ENCODE measurements at places on chromosomes 7 and 10.

- H3K4me1 ChIP-seq, result no peaks in the 10 kb centered on the region
- H3K27ac ChIP-seq, result no peak overlapping the region
- no peaks in the 10 kb centered on the region for H3K36me3 ChIP-seq
- DNase-seq, result no peak
- H3K27me3 ChIP-seq, result no peaks in the 10 kb centered on the region
- H3K4me3 ChIP-seq, result no peak overlapping the region
These were observed 269.2 kb downstream of the NRG3 start for GRCh38 chr10:82144153-82144552.

GRCh38 chr7:68682910-68683309 lies 915.4 kb upstream of the AUTS2 start:
- H3K4me1 ChIP-seq, result no peaks in the 10 kb centered on the region
- no peaks in the 10 kb centered on the region for H3K36me3 ChIP-seq
- H3K27ac ChIP-seq, result no peak overlapping the region
- H3K27me3 ChIP-seq, result no peaks in the 10 kb centered on the region

DNA sequence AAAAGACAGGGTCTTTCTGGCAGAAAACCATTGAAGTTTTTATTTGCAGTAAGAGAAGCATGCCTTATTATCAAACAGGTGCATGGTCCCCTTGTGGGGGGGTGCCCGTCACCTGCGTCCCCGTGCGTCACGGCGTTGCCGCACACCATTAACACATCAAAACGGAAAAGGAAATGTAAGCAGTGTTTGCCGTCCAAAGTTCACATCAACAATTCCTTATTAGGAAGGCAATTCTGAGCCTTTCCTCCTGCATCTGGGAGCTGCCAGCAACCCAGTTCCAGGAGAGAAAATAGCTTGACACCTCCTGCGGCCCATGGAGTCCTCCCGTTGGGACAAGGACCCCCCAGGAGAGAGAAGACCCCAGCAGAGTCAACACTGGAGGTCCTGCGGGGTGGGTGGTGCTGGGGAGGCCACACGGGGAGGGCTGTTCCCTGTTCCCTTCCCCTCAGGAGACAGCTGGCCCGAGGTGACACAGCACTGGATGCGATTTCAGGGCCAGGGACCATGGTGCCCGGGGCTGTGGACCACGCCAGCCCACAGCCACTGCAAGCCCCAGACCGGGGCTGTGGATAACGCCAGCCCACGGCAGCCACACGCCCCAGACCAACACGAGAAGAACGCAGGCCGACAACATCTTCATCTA lies 39.5 kb downstream of the DIP2C start:
- H3K4me1 ChIP-seq, result no peaks in the 10 kb centered on the region
- H3K4me3 ChIP-seq, result no peak overlapping the region
- H3K27me3 ChIP-seq, result no peaks in the 10 kb centered on the region
- no peaks in the 10 kb centered on the region for H3K36me3 ChIP-seq

DNA sequence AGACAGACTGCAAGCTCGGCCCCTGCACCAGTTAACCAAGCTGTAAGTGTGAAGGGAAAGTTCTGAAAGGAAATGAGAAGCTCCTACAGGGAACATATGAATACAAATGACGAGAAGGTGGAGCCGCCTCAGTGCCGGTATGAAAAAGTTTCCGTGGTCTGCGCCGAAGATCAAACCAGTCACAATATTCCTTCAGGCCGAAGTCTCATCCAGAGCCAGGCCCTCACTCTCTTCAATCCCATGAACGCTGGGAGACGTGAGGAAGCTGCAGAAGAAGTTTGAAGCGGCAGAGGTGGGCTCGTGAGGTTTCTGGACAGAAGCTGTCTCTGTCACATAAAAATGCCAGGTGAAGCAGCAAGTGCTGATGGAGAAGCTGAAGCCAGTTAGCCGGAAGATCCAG lies 71.9 kb downstream of the CFAP46 start:
- H3K4me1 ChIP-seq, result no peaks in the 10 kb centered on the region
- H3K36me3 ChIP-seq, result no peaks in the 10 kb centered on the region
- no peak overlapping the region for H3K27ac ChIP-seq
- no peak for DNase-seq

DNA sequence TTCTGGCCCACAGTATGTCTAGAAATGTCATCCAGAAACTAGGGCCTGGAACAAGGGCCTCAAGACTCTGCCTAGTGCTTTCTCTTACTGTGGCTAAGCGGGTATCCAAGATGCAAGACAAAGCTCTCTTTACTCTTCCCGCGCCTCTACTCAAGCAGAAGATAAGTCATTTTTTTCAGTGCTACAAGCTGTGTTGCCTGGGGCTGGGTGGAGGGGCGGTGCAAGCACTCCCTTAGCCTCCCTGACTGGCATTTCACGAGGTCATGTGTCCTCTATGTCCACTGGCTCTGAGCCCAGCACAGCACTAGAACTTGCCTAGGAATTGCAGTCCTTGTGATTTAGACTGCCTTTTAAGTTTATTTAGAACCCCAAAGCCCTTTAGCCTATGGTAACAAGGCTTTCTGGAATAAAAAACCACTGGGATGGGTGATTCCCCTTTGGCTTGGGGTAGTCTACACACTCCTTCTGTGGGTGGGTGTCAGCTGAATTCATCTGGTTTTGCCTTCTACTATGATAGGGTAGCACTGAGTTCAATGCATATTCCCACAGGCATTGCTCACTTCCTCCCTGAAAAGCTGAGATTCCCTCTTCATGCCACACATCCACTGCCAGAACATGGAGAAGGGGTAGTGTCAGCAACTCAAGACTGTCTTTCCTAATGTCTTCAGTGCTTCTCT lies 371.8 kb upstream of the KCND2 start:
- no peaks in the 10 kb centered on the region for H3K27me3 ChIP-seq
- H3K36me3 ChIP-seq, result no peaks in the 10 kb centered on the region
- DNase-seq, result no peak
- H3K4me1 ChIP-seq, result no peaks in the 10 kb centered on the region
- H3K27ac ChIP-seq, result no peak overlapping the region

DNA sequence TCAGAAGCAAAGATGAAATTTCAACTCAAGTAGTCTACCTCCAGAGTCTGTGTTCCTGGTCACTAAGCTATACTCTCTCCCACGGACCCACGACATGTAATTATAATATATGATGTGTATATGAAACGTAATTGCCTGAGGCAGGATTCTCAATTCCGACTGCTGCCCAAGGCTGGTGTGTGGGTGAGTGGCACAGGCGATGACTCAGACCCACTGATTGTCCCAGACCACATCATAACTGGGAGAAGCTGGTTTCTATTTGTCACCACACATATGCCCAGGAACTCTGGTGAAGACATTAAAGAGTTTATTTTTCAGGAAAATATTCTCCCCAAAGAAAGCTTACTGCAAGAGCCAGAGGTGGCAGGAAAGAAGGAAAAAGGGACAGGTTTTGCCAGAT lies 219.3 kb downstream of the JAZF1 start:
- no peaks in the 10 kb centered on the region for H3K36me3 ChIP-seq
- peaks cover 21% of the 10 kb centered on the region for H3K27me3 ChIP-seq
- no peak for DNase-seq
- H3K4me1 ChIP-seq, result no peaks in the 10 kb centered on the region
- no peak overlapping the region for H3K27ac ChIP-seq

DNA sequence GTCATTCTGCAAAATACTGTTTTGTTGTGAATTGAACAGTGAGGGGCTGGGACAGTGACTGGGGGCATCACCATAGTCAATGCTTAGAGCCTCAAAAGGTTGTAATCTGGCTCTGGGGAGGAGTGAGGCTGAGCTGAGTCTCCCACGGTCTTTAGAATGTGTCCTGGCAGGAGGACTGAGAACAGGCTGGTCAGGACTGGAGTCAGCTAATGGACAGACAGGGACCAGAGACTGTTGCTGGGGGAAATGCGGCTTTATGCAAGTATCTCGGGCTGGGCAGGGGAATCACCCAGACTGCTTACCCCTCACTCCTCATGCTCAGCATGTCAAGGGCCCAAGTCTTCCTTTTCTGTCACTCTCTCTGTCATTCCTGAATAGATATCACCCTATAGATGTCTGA lies 346.5 kb downstream of the TYW1 start:
- no peak overlapping the region for H3K27ac ChIP-seq
- no peaks in the 10 kb centered on the region for H3K4me1 ChIP-seq
- DNase-seq, result no peak
- peaks cover 9% of the 10 kb centered on the region for H3K36me3 ChIP-seq
- no peak overlapping the region for H3K4me3 ChIP-seq
- H3K27me3 ChIP-seq, result no peaks in the 10 kb centered on the region

GRCh38 chr10:3053155-3053554 lies 14.2 kb upstream of the PFKP start:
- no peaks in the 10 kb centered on the region for H3K36me3 ChIP-seq
- H3K27ac ChIP-seq, result no peak overlapping the region
- no peak for DNase-seq
- H3K4me1 ChIP-seq, result peaks cover 12% of the 10 kb centered on the region
- no peak overlapping the region for H3K4me3 ChIP-seq

GRCh38 chr10:947051-947450 lies 15.5 kb upstream of the LARP4B start:
- H3K27ac ChIP-seq, result no peak overlapping the region
- no peaks in the 10 kb centered on the region for H3K36me3 ChIP-seq
- peaks cover 20% of the 10 kb centered on the region for H3K4me1 ChIP-seq
- DNase-seq, result no peak

DNA sequence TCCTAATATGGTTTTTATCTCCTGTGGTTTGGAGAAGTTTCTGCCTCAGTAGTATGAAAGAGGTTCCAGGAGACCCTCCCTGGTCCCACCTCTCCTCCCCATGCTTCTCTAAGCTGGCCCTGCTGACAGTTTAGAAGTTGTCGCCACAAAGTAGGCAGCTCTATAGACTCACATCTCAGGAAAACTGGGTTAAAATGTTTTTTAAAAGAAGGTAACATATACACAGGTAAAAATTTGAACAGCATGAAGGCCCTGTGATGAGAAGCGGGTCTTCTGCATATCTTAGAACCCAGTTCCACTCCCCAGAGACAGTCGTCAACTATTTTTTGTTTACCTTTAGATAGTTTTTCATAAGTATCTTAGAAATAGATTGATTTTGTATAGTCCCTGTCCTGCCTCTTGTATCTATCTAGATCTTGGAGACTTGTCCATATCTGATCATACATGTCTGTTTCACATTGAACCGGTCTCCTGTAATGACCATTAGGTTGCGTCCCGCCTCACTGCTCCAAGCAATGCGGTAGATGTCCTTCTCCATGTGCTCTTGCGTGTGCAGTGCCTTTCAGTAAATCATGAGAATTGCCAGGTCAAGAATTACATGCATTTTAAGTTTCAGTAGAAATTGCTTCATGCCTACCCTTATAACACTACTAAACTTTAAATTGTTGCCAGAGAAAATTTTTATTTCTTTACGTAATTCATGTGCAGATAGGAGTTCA lies 2.2 kb downstream of the DUSP5 start:
- H3K4me1 ChIP-seq, result peaks cover 68% of the 10 kb centered on the region
- H3K36me3 ChIP-seq, result peaks cover 69% of the 10 kb centered on the region
- no peak for DNase-seq
